ENCODE measurements at places on chromosomes 3 and 15.

DNA sequence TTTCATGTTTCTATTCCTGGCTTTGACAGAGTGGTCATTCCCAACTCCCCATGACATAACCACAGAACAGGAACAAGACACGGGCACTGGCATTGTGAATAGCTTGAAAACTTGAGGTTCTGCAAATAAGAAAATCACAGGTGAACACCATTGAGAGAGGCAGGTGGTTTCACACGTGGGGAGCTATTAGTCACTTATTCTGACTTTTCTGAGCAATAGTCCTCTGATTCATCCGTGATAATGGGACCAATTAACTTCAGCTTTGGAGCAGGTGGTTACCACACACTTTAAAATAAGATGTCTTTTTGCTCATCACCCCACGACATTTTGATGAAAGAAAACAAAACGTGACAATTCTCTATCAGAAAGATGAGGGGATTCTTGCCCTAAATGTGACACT is 224.7 kb downstream of the KLF13 start:
- DNase-seq = no peak

GRCh38 chr3:27714692-27715453 is 7.2 kb downstream of the EOMES start:
- no peak for DNase-seq

DNA sequence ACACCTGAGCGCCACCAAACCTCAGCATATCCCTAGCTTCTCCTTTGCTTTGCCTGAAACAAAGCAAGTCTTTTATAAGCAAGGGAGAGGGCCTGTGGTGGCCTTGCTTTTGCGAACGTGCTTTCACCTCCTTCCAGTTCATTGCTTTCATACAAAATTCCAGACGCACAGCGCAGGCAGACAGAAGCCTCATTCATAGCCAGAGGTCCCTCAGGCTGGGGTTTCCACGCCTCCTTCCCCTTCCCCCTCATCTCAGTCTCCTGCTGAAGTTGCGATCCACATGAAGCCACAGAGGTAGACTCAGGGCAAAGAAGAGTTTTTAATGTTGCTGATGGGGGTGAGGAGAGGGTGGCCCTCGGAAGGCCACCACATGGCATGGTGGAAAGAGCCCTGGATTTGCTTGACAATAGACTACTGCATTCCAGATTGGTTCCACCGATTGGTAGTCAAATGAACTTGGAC is 59.4 kb upstream of the FLNB start:
- DNase-seq = no peak

GRCh38 chr3:178189854-178190253 is 346.4 kb upstream of the KCNMB2 start:
- DNase-seq = no peak

DNA sequence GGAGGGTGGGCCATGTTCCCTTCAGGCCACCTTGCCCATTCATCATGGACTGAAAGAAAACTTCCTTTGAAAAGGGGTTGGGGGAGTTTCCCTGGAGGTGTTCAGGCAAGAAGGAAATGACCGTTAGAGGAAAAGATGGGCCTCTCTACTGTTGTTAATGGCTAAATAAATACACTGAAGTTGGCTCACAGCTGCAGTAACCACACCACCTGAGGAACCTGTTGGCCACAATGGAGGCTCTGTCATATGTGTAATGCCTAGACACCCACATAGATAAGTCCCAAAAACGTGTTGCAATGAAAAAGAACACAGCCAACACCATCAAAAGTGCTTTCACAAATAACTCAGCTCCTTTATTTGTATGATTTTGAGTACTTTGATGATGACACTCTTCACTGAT is 38.2 kb upstream of the FAM3D start:
- no peak for DNase-seq

- no peak for DNase-seq
Observed at GRCh38 chr3:133211449-133211848, 173.3 kb downstream of the TMEM108 start.

DNA sequence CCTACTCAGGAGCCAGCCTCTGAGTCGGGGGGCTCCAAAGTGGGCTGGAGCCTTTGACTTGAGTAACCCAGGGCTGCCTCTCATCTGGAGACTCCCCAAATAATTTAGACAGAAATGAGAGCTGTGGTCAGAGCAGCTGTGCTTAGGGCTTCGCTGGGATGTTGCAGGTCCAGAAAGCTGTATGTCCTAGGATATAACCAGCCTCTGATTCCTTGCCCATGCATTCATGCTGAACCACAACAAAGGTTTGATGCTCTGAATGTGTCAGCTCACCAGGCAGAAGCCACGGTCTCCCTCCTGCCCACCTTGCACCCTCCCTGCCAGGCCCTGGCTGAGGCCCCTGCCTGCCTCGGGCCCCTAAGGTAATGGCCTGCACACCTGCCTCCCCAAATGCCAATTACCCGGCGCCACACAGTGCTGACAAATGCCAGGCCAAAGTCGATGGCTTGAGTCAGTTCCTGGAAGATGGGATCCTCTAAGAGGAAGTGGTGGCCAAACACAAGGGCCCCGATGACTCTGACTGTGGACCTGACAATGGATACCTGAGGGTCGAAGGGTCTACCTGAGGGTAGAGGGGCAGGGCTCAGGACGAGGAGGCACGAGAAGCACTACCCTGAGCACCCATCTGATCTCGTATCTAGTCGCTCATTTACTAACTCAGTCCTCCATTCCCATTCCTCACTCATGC is 21.7 kb upstream of the PARL start:
- no peak for DNase-seq

GRCh38 chr3:106049821-106050220 is 181.0 kb upstream of the CBLB start:
- no peak for DNase-seq

DNA sequence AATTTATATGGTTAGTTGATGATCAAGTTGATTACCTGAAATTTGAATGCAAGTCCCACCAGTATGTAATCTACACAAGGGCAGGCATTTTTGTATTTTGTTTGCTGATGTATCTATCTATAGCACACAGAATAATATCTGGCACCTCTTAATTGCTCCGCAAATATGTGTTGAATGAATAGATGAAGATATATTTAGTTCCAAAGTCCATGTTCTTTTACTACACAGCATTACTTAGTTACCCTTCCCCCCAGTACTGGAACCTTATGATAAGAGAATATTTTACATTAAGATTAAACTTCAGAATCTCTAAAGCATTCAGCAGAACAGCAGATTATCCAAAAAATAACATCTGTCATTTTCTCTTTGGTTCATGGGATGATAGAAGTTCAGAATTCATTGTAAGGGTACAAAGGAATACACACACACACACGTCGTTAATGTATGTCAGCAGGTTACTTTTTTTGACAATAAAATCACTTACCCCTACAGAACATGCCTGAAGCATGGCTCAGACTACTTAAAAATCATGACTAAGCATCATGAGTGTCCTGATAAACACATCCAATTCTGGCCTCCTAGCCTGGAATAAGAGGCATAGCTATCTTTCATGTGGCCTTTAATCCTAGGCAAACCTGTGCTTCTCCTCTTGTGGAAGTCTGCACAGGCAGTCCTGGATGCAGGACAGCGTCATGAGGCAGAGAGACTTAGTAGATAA is 148.9 kb upstream of the TBC1D5 start:
- no peak for DNase-seq

DNA sequence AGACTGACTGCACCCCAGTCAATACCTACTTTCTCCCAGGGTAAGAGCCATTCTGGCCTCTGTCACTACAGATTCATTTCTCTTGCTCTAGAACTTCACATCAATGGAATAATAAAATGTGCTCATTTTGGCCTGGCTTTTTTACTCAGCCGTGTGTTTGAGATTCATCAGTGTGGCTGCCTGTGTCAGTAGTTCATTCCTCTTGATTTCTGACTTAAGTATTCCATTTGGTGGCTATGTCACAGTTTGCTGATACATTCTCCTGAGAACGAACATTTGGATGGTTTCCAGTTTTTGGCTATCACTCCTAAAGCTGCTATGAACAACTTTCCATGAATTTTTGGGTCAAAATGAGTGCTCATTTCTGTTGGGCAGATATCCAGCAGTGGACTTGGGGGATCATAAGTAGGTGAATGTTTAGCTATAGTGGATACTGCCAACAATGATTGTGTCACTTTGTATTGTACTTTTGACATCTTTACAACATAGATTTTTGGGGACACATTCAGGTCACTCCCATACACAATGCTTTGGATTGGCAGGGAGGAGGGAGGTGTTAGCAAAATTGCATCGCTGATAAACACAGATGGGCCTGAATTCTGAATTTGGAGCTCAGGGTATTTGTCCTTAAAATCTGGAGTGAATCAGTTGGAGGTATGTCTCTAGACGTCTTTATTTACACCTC is 19.8 kb upstream of the FAM107A start:
- no peak for DNase-seq

- DNase-seq = no peak
Observed at GRCh38 chr3:89697321-89697916, 590.0 kb downstream of the EPHA3 start.

- no peak for DNase-seq
Observed at GRCh38 chr3:135232226-135232625, 437.2 kb downstream of the EPHB1 start.

GRCh38 chr3:139251529-139251928 is 92.3 kb upstream of the MRPS22 start:
- no peak for DNase-seq

GRCh38 chr15:45228931-45229330 is 23.1 kb upstream of the SLC28A2 start:
- DNase-seq = no peak

- DNase-seq = no peak
Observed at GRCh38 chr3:10335190-10335738, 14.4 kb upstream of the SEC13 start.

DNA sequence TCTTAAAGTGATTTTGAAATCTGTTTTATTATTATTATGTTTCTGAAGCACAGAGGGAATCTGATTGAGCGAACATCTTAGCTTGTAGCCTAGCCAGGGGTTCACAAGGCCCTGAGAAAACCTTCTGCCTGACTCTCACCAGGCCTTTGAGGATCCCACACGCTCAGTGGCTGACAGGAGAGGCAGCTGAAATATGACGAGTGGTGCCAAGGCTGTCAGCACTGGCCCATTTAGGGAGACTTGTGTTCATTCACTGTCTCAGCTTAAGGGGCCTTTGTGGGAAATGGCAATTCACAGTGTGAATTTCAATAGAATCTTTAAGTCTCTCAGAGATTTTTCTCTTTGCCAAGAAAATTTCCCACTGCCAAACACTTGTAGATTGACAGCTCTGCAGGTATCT is 770.9 kb downstream of the TUSC7 start:
- no peak for DNase-seq

DNA sequence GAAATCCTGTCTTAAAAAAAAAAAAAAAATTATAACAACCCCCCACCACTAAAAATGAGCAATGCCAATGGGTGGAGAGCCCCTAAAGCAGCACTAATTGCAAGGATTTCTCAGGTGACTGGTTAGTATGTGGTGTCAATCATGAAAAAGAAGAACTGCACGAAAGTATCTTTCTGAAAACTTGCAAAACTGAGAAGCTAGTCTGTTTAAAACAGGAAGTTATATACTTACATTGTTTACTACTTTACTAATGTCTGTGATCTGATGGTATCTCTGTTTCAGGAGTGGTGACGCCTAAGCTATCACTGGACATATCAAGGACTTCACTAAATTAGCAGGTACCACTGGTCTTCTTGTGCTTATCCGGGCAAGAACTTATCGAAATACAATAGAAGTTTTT is at the start of gene CCR3:
CCR3 (plus strand) TSS at position 341 of the 400 bp plus-strand sequence. CDS start 22,699 bp downstream, outside the sequence.
- DNase-seq = no peak

DNA sequence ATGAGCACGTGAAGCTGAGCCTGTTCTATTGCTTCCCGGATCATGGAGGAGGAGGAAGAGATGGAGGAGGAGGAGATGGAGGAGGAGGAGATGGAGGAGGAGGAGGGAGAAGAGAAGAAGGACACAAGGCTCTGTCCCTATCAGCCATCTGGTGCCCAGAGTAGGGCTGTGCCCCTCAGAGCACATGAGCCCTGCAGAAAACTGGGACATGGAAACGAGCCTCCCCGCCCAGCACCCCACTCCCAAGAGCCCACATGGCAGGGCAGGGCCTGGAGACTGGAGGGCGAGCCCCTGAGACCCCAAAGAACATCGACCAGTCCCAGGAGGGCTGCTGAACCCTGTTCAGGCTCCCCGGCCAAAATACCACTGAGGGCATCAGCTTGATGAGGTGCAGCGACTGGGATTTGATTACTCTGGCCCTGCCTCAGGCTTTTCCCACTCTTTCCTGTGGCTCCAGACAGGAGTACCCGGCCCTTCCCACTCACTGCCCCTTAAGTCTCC is 285.6 kb downstream of the UACA start:
- no peak for DNase-seq

- no peak for DNase-seq
Observed at GRCh38 chr3:156808025-156808424, 18.1 kb upstream of the LEKR1 start.

- DNase-seq = no peak
Observed at GRCh38 chr3:129031476-129032215, 28.9 kb upstream of the GP9 start.

DNA sequence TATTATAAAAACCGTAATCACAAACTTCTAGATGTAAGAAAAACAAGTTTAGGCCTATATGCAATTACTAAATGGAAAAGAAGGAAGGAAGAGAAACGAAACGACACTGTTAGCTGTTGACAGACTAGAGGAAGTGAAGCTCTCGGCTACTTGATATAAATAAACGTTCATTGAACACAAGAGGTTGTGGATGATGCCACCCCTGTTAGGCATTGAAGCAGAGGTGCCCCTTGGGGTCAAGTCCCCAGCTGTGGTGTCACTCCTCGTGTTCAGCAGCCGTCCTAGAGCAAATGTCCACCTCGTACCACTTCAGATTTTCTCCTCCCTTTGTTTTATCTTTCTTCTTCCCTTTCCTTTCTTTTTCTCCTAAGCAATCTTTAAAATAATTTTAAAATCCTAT is 146.5 kb upstream of the UBE2E1 start:
- no peak for DNase-seq

- no peak for DNase-seq
Observed at GRCh38 chr15:56553486-56553885, 88.5 kb upstream of the MNS1 start.

DNA sequence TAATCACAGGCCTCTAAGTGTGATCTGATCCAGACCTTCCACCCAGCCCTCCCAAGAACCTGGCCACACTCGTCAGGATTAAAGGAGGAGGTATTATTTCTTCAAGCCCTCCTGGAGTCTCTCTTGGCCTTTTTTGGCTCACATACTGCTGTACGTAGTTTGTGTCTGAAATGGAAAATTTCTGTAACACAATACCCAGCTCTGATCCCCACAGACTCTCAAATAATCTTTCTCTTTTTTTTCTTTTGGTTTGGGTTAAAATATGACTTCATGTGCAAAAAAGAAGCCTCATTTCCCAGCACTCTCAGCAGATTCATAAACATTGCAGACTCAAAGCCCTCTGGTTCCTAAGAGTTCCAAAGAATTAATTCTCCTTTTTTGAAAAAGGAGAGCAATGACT is 96.5 kb upstream of the PHLDB2 start:
- no peak for DNase-seq

DNA sequence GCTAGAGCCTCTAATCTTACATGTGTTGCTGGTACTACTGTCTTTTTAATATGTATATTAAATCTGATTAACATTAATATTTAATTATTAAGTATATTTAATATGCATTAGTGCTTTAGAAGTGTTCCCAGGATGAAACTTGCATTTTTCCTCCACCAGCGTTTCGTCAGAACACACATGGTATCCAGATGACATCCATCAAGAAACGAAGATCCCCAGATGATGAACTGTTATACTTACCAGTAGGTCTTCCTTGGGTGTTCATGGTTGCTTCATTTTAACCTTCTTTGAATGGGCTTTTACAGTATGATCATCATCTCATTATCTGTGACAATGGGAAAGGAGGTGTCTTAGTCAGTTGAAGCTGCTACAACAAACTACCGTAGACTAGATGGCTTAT is 238.0 kb downstream of the TP63 start:
- no peak for DNase-seq

All from CD4-positive, alpha-beta T cell treated with Interleukin-17A for 1 hour (primary cell).